Thoracic aorta (tissue), 2 donors: ENCODE measurements at places on chromosomes 2 and 18. TPM values are rescaled to one million over a fixed set of nuclear protein-coding genes. Genes with fewer than 3 reads are reported as not detected.

The CABLES1 gene
- total RNA-seq = 25.7 TPM

- no peak overlapping the region for H3K4me3 ChIP-seq
- H3K36me3 ChIP-seq = no peaks in the 10 kb centered on the region
- H3K27me3 ChIP-seq = no peaks in the 10 kb centered on the region
- no peak for DNase-seq
- H3K4me1 ChIP-seq = no peaks in the 10 kb centered on the region
Observed at GRCh38 chr2:170361090-170361936, 183.4 kb downstream of the MYO3B start.

DNA sequence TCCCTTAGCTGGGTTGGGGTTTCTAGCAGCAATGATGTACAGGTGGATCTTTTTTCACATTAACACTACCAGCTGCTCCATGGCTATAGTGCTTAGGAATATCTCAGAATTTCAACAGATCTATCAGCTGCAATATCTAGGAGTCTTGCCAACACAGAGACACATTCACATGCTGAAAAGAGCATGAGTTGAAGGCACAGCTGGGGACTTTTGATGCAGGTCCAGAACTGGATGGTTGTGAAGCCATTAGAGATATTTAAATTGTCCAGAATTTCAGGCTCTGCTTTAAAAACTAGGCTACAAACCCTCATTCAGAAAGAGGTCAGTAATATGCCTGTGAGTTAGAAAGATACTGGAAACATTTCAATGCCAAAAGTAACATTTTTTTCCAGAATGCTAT is 122.2 kb upstream of the CCDC195 start:
- peaks cover 8% of the 10 kb centered on the region for H3K4me1 ChIP-seq
- peaks cover 3% of the 10 kb centered on the region for H3K36me3 ChIP-seq
- H3K4me3 ChIP-seq = no peak overlapping the region

- no peak for DNase-seq
- H3K27me3 ChIP-seq = no peaks in the 10 kb centered on the region
- H3K4me1 ChIP-seq = no peaks in the 10 kb centered on the region
- no peaks in the 10 kb centered on the region for H3K36me3 ChIP-seq
- H3K27ac ChIP-seq = no peak overlapping the region
Observed at GRCh38 chr2:220025207-220025606, 397.8 kb downstream of the SLC4A3 start.

The PSD4 gene
- 13.1 TPM for total RNA-seq

DNA sequence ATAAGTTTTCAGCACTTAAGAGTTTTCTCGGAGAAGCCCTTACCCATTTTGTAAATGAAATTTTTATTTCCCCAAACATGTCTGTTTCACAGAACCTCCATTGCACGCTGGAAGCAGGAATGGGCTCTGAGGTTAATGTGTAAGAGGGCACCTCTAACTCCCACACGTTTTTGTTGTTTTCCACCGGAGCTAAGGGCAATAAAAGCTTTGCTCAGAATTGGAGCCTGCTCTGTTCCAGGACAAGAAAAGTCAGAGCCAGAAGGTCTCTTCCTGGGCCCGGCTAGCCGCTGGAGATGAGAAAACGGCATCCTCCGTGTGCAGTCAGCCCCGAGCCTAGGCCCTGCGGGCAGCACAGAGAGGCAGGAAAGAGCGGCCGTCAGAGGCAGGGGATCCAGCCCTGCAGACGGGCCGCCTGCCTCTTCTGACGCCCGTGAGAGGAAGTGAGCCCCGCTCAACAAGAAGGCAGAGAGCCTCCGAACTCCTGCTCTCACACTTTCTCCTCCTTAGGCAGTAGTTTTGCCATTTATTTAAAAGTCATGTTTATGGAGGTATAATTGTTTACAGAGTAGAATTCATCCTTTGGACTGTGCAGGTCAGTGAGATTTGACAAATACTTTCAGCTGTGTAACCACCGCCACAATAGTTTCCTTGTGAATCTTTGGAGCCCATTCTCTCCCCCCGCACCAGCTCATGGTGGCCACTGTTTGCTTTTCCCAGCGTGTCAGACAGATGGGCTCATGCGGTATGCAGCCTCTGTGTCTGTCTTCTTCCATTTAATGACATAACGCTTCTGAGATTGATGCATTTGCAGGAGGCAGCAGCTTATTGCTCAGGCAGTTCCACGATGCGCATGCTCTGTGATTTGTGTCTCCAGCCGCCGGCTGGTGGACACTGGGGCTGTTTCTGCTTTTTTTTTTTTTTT is 117.3 kb downstream of the GALR1 start:
- no peaks in the 10 kb centered on the region for H3K27me3 ChIP-seq
- peaks cover 4% of the 10 kb centered on the region for H3K4me1 ChIP-seq
- no peaks in the 10 kb centered on the region for H3K36me3 ChIP-seq
- no peak for DNase-seq
- H3K4me3 ChIP-seq = peak overlapping the region; percentile 55

DNA sequence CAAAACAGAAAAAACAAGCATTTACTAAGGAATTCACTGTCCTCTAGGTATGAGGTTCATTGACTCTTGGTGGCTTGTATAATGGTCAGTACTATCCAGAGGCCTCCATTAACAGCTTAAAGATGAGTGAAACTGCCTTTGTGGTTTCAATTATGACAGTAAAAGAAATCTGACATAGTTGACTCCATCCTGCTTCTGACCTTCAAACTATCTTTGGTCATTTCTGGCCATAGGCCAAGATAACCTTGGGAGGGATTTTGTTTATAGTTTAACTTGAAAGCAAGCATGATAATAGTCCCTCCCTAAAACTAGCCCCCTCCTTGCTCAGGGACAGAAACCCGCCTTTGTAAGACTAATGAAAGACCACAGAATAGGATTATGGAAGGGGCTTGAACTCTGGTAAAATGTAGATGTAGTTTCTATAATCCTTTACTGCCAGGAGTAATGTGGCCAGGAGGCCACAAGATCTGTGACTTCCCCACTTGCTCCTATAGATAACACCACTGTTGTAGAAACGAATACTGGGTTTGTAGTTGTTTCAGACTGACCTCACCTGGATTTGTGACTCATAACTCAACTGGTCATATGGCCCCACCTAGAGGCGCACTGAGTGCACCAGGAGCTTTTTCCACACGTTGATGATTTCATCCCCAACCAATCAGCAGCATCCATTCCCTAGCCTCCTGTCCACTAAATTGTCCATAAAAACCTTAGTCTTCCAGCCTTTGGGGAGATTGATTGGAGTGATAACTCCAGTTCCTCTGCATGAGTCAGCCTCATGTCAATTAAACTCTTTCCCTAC is 8.6 kb upstream of the PLEKHM3 start:
- DNase-seq = no peak
- no peak overlapping the region for H3K27ac ChIP-seq
- no peak overlapping the region for H3K4me3 ChIP-seq
- no peaks in the 10 kb centered on the region for H3K4me1 ChIP-seq
